ENCODE measurements at places on chromosomes 11 and 22.

- no peak for DNase-seq
Measured at GRCh38 chr22:37218399-37218770, 6.1 kb upstream of the SSTR3 start.

- DNase-seq: no peak
Measured at GRCh38 chr11:130890039-130890745, 26.1 kb downstream of the SNX19 start.

- no peak for DNase-seq
Measured at GRCh38 chr22:25086902-25087282, 112.8 kb upstream of the CRYBB3 start.

DNA sequence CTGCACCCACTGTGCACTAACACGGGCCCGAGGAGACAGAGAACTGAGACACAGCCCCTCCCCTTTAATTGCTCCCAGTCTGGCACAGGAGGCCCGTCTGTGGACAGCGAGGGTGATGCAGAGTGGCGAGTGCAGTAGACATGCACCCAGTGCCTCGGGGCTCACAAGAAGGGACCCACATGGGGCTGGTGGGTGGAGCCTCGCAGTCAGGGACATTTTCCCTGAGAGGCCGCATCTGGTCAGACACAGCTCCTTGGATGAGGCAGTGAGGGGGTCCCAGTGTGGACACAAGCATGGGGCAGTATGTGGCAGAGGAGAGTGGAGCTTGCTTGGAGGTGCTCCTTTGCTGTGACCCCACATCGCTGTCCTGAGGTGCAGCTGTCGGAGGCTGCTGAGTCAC, 54.8 kb downstream of the SBF1 start:
- DNase-seq: no peak

- DNase-seq: no peak
Measured at GRCh38 chr11:114061048-114061680, 1.7 kb downstream of the ZBTB16 start.

DNA sequence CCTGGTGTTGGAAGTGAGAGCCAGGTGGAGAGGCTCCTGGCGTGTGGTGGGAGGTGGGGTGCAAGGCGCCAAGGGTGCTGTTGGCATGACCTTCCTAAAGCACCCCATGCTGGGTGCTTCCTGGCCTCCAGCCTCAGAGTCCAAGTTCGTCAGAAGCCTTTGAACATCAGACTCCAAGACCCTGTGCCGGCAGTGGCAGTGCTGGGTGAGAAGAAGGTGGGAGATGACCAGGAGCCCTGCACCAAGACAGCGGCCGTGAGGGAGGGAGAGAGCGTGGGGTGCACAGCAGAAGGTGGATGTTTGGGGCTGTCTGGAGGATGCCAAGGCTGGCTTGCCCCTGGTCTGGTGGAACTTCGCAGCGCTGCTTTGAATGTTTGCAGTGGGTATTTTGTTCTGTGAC, 29.7 kb upstream of the PARVB start:
- DNase-seq: no peak

- DNase-seq: no peak
Measured at GRCh38 chr11:11247576-11247975, 105.5 kb downstream of the CSNK2A3 start.

GRCh38 chr11:27012234-27012921, 18.5 kb downstream of the FIBIN start:
- no peak for DNase-seq

DNA sequence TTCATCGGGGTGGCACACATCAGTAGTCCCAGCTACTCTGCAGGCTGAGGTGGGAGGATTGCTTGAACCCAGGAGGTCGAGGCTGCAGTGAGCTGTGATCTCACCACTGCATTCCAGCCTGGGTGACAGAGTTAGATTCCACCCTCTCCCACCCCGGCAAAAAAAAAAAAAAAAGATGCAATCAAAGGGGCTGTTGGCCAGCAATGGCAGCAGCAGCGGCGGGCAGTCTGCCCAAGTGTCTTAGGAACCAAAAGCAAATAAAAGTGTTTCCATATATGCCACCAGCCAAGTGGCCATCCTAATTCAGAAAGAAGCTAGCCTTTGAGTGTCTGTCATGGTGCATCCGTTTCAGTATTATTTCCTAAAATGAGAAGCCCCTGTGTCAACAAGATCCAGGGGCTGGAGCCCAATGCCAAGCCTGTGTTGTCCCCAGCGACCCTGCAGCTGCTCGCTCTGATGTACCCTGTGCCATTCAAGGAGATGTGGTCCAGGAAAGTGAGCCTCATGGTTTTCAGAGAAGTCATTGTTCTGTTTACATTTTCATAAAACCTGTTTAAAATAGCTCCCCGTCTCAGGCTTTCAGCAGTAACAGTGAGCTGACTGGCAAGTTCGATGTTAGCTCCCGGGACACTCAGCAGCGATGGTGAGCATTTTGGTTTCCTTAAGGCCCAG, 12.5 kb downstream of the CDPF1 start:
- DNase-seq: no peak

GRCh38 chr11:82754410-82754809, 20.7 kb upstream of the FAM181B start:
- no peak for DNase-seq

- peak; percentile 92 for DNase-seq
Measured at GRCh38 chr11:75142714-75143419, 8.0 kb upstream of the SLCO2B1 start.

GRCh38 chr22:26780521-26780920, 123.1 kb downstream of the MIAT start:
- DNase-seq: no peak

All from SW 1271 (cell line).